GM13976 (cell line): ENCODE measurements at places on chromosomes 13 and 19.

DNA sequence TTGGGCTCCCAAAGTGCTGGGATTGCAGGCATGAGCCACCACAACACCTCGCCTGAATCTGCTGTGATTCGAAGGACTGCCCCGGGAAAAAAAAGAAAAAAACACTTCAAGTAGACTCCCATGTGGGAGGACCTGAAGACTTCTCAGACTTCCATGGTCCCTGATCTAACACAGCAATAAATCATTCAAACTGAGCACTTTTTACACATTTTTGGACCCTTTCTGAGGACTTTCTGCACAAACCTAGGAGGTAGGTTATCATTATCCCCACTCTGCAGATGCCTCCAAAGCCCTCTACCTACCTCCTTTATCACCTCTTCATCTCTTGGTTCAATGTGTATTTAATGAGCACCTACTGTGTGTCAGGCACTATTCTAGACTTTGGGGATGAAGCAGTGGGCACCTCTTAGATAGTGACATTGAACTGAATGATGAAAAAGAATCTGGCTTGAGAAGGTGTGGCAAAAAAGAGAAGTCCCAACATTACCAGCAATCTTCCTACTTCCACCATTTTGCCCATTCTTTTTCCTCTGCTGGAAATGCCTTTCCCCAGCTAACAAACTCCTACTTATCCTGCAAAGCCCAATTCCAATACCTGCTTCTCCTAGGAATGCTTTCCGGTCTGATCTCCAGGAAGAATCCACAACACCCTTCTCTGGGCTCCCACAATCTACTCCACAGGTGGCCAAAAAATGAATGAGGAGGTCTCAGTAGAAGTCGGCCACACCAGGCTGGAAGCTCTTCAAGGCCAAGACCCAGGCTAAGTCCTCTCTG lies 1.6 kb upstream of the CLPP start:
- no peak for DNase-seq

GRCh38 chr19:18435842-18436670 lies 1.9 kb downstream of the ISYNA1 start:
- DNase-seq, result no peak

- DNase-seq, result no peak
These were observed 574 bp downstream of the ZNF227 start for GRCh38 chr19:44212866-44213346.

GRCh38 chr19:44623080-44623479 lies 9.7 kb downstream of the IGSF23 start:
- no peak for DNase-seq

DNA sequence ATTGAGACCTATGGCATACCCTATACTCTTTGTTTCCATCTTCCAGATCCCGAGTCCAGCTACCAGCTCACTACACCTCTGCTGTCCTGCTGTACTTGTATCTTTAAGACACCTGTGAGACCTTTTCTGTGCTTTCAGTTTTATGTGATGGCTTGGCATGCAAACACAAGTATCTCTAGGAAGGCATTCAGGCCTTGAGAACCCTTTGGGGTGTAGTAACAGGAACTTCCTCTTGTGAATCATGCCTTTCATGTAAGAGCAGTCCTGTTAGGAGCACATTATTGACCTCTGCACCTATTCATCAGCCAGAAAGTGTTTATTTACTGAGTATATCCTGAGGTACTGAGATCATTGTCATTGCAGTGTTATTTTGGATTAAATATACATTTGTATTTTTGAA lies 87.0 kb upstream of the HTR2A start:
- DNase-seq, result no peak

DNA sequence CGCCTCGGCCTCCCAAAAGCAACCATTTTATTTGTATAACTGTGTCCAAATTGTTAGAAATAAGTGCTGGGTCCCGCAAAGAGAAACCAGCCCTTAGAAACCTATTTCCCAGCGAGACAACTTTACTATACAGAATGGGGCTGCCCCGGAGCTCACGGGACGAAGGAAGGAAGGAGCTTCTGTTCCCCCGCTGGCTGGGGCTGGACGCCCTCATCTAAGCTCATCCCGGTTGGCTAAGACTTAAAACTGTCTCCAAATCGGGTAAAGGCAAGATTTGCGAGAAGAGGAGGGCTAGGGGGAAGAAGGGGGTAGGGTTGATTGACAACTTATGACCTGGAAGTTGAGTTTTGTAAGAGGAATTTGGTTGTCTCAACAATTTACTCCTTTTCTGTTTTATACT lies 12.3 kb upstream of the BSG start:
- no peak for DNase-seq

DNA sequence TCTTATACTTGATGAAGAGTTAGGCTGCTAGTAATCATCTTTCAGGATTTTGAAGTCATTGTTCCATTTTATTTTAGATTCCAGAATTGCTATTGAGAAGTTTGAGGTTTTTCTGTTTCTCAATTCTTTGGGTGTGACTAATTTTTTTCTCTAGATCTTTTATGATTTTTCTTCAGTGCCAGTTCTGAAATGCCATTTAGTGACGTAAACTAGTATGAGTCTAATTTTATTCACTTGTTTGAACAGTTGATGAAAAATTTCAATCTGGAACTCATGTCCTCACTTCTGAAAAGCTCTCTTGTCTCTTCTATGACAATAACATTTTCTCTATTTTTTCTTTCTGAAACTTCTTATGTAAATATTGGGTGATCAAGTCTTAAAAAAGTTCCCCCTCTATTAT lies 188.5 kb upstream of the HTR2A start:
- DNase-seq, result no peak
